ENCODE measurements at places on chromosomes 1 and 21. TPM values are rescaled to one million over a fixed set of nuclear protein-coding genes. Genes with fewer than 3 reads are reported as not detected.

SASS6 gene
- total RNA-seq = 5.9 TPM

GRCh38 chr21:33286600-33287456 is 20.7 kb downstream of the IL10RB start:
- no peak overlapping the region for H3K4me3 ChIP-seq
- peaks cover 25% of the 10 kb centered on the region for H3K36me3 ChIP-seq
- peak overlapping the region; percentile 93 for H3K27ac ChIP-seq
- no peak for DNase-seq

DNA sequence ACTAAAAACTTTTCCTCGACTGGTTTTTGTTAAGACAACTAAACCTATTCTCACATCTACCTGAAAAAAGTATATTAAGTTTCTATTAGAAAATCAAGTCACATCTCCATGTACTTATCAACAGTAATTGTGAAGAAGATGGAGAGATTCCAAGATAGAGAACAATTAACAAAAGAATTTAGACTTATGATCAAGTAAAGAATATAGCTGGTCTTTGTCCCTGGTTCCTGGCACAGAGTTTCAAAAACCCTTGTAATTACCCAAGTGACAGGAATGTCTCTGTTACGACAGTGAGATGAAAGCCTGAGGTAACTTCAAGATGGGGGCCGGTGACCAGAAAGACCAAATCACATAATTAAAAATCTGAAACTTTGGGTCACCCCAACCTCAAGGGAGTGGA is 91.6 kb downstream of the ASH1L start:
- no peaks in the 10 kb centered on the region for H3K27me3 ChIP-seq
- no peak overlapping the region for H3K27ac ChIP-seq
- no peak for DNase-seq
- H3K4me1 ChIP-seq = peaks cover 57% of the 10 kb centered on the region

DNA sequence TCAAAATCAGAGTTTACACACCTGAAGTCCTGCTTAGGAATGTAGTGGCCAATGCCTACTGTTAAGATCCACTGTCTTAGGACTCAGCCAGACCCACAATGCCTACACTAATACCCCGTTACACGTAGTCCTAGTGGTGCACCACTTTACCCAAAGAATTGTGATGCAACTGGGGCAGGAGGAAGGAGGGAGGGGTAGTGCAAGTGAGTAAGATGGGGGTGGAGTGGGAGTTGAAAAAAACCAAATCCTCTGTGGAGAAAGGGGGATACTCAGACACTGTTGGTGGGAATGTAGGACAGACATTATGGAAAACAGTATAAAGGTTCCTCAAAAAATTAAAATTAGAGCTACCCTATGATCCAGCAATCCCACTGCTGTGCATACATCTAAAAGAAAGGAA is 19.5 kb downstream of the GLIS1 start:
- H3K27me3 ChIP-seq = peaks cover 12% of the 10 kb centered on the region
- no peaks in the 10 kb centered on the region for H3K4me1 ChIP-seq
- no peaks in the 10 kb centered on the region for H3K36me3 ChIP-seq
- H3K27ac ChIP-seq = no peak overlapping the region
- no peak for DNase-seq

- no peaks in the 10 kb centered on the region for H3K36me3 ChIP-seq
- no peak overlapping the region for H3K4me3 ChIP-seq
- no peak overlapping the region for H3K27ac ChIP-seq
- no peak for DNase-seq
- no peaks in the 10 kb centered on the region for H3K27me3 ChIP-seq
Observed at GRCh38 chr21:13937236-13937635, 273.5 kb downstream of the LIPI start.
